Esophagus squamous epithelium (tissue), 5 donors: ENCODE measurements at places on chromosomes 11 and 22. TPM values are rescaled to one million over a fixed set of nuclear protein-coding genes. Genes with fewer than 3 reads are reported as not detected.

Gene SMTNL1
- not detected for total RNA-seq

Gene GGTLC2
- total RNA-seq = not detected

Gene LINC01488
- total RNA-seq = not detected

Gene CASP1
- total RNA-seq = 58.9 TPM

Gene MRPL11
- 39.3 TPM for total RNA-seq
